ENCODE measurements at places on chromosomes 5 and 9.

DNA sequence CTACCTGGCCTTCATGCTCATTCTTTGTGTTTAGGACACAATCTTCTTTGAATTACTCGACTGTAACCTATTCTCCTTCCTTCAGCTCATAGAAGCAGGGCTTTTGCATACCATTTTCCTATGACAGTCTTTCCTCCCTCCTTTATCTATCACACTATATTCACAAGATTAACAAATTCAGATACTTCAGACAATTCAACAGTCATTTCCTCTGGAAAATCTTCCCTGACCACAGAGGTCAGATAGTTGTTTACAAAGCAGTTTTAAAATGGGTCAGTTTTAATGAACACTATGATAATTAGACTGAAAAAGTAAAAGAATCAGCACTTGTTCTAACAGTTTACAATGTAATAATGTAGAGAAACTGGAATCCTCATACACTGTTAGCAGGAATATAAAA, 4.3 kb downstream of the CAAP1 start:
- H3K4me1 ChIP-seq, result peaks cover 34% of the 10 kb centered on the region
- DNase-seq, result no peak
- no peak overlapping the region for H3K4me3 ChIP-seq
- peaks cover 22% of the 10 kb centered on the region for H3K36me3 ChIP-seq
- no peaks in the 10 kb centered on the region for H3K27me3 ChIP-seq

DNA sequence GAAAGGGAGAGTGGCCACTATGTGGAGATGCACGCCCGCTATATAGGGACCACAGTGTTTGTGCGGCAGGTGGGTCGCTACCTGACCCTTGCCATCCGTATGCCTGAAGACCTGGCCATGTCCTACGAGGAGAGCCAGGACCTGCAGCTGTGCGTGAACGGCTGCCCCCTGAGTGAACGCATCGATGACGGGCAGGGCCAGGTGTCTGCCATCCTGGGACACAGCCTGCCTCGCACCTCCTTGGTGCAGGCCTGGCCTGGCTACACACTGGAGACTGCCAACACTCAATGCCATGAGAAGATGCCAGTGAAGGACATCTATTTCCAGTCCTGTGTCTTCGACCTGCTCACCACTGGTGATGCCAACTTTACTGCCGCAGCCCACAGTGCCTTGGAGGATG, 19.8 kb downstream of the RGMB start:
- no peak overlapping the region for H3K27ac ChIP-seq
- peaks cover 2% of the 10 kb centered on the region for H3K36me3 ChIP-seq
- no peaks in the 10 kb centered on the region for H3K27me3 ChIP-seq
- peaks cover 9% of the 10 kb centered on the region for H3K4me1 ChIP-seq
- no peak for DNase-seq

DNA sequence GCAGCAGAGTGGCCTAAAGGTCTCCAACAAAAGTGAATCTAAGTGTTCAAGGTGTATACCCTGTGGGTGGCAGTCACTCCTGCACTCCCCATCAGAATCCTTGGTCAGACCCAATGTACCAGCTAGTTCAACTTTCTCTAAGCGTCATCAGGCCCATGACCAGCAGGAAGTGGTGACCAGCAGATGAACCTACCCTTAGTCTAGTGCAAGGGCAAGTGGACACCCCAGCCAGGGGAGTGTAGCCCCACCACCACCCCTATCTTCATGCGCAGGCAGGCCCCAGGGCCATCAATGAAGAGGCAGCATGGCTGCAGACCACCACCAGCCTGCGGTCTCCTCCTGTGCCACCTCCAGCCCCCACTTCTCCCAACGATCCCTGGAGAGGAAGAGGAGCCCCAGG, 213.1 kb downstream of the AGTPBP1 start:
- peaks cover 15% of the 10 kb centered on the region for H3K27me3 ChIP-seq
- no peak for DNase-seq
- H3K4me3 ChIP-seq, result no peak overlapping the region
- H3K36me3 ChIP-seq, result no peaks in the 10 kb centered on the region
- H3K27ac ChIP-seq, result no peak overlapping the region

DNA sequence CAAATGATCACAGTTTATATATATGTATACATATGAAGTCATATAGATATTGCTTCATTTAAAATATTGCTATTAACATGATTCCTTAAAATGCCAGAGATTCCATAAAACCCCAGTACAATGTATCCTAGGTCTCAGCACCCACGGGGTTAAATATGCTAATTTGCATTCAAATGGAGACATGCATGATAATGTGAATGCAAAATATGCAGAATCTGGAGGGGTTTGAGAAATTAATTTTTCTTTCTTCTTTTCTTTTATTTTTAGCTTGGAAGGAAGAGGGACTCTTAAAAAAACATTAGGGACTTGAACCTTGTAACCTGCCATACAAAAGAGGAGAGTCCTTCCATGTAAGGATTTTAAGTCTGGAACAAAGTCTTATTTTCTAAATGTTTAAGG, 211.9 kb downstream of the MEF2C start:
- no peak overlapping the region for H3K4me3 ChIP-seq
- H3K36me3 ChIP-seq, result peaks cover 7% of the 10 kb centered on the region
- peaks cover 40% of the 10 kb centered on the region for H3K4me1 ChIP-seq
- peaks cover 82% of the 10 kb centered on the region for H3K27me3 ChIP-seq
- DNase-seq, result no peak

DNA sequence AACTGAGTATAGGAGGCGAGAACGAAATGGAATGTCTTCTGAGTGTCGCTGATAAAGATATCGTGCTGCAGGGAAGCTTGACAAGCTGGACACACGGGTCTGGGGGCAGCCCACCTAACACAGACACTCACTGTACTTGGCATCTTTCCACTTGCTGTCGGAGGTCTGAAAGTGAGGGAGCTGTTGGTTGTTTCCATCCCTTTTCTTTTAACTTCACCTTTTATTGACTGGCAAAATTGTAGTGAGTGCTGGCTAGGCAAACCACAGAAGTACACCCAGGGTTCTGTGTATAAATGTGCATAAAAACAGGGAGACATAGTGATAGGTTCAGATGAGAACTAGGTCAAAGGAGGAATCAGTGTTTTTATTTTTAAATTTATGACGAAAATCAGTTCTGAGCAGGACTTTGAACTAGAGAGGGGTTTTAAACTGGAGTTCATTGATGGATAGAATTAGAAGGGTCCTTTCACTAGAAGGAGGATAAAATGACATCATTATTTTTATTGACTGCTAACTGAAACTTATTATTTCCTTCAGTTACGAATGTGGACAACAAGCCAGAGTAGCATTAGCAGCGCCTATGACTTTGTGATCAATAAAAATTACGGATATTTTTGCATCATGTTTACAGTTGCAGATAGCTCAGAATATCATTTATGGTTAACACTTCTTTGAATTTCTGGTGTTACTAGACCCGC, 817 bp downstream of the GAPVD1 start:
- peak overlapping the region; percentile 99 for H3K4me3 ChIP-seq
- peak overlapping the region; percentile 96 for H3K27ac ChIP-seq
- peaks cover 45% of the 10 kb centered on the region for H3K4me1 ChIP-seq
- no peaks in the 10 kb centered on the region for H3K27me3 ChIP-seq
- H3K36me3 ChIP-seq, result peaks cover 22% of the 10 kb centered on the region
- no peak for DNase-seq

DNA sequence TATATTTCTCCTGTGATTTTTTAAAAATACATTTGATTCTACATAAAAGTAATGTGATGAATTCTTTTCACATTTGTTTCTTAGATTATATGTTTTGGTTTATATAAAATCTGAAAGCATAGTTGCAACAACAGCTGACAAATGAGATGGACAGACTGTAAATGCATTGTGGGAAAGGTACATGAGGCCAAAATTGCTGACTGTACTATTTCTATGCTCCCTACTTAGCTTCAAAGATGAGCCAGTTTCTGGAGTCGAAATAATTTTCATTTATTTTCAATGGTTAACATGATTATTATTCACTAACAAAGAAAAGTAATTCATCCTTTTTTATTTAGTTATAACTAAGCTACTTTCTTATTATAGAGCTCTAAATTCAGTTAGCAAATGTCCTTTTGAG, 441.3 kb upstream of the CCNG1 start:
- no peaks in the 10 kb centered on the region for H3K36me3 ChIP-seq
- H3K4me3 ChIP-seq, result no peak overlapping the region
- no peaks in the 10 kb centered on the region for H3K27me3 ChIP-seq
- H3K4me1 ChIP-seq, result no peaks in the 10 kb centered on the region
- H3K27ac ChIP-seq, result no peak overlapping the region

GRCh38 chr9:69195668-69196067, 21.6 kb downstream of the TJP2 start:
- no peak overlapping the region for H3K4me3 ChIP-seq
- no peaks in the 10 kb centered on the region for H3K36me3 ChIP-seq
- H3K27me3 ChIP-seq, result no peaks in the 10 kb centered on the region
- no peak overlapping the region for H3K27ac ChIP-seq
- no peak for DNase-seq

- peaks cover 36% of the 10 kb centered on the region for H3K27me3 ChIP-seq
- DNase-seq, result no peak
- peaks cover 9% of the 10 kb centered on the region for H3K4me1 ChIP-seq
Measured at GRCh38 chr9:69276775-69277174, 48.2 kb upstream of the ENTREP1 start.

- H3K36me3 ChIP-seq, result peaks cover 2% of the 10 kb centered on the region
- peaks cover 48% of the 10 kb centered on the region for H3K27me3 ChIP-seq
- no peak overlapping the region for H3K27ac ChIP-seq
- peak; percentile 16 for DNase-seq
- peak overlapping the region; percentile 68 for H3K4me3 ChIP-seq
- H3K4me1 ChIP-seq, result peaks cover 54% of the 10 kb centered on the region
Measured at GRCh38 chr9:96021551-96022444, 146.3 kb downstream of the ERCC6L2 start.

DNA sequence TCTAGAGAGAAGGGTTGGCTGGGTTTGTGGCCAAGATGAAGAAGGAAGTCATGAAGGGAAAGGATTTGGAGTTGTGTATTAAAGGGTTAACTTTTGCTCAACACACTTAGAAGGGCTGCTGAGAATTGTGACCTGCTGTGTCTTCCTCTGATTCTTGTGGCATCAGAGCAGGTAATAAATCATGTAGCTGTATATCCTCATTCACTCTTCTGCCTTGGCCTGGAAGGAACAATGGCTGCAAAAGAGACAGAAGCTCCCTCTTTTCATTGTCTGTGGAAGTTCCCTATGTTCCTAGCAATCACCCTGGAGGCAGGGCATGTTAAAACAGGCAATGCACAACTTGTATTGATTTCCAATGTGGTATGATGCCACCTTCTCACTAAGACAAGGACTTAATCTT, 159.1 kb downstream of the LRRC70 start:
- peaks cover 3% of the 10 kb centered on the region for H3K27me3 ChIP-seq
- H3K4me1 ChIP-seq, result no peaks in the 10 kb centered on the region
- H3K27ac ChIP-seq, result no peak overlapping the region
- DNase-seq, result no peak
- no peaks in the 10 kb centered on the region for H3K36me3 ChIP-seq

DNA sequence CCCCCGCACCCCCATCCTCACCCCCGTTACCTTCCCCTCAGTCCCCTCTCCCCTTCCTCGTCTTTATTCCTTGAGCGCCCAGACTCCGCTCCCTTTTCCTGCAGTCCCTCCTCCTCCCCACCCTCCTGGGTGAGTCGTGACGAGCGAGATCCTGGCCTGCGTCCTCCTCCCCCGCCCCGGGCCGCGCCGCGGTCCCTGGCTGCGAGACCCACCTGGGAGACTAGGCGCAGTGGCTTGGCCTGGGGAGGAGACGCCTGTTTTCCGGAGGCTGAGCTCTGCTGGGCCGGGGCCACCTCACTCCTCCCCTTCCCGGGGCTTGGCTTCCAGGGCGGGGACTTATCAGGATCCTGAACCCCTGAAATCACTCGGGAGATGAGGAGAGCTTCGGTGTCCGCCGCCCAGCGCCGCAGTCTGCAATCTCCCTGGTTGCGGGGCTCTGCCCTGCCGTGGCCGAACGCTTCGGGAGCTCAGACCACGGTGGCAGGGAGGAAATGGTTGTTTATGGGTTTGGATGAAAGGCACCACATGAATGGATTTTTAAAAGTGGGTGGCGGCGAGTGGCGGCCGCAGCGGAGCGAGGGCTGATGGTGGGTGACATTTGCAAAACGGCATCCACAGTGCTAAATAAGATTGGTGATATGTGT, 984 bp downstream of the STXBP1 start:
- no peaks in the 10 kb centered on the region for H3K36me3 ChIP-seq
- peaks cover 22% of the 10 kb centered on the region for H3K4me1 ChIP-seq
- peak overlapping the region; percentile 34 for H3K27ac ChIP-seq

Measured in activated CD4-positive, alpha-beta T cell treated with anti-CD3 and anti-CD28 coated beads for 36 hours (primary cell).